ENCODE measurements at places on chromosomes 3 and 15. TPM values are rescaled to one million over a fixed set of nuclear protein-coding genes. Genes with fewer than 3 reads are reported as not detected.
A peak's percentile ranks its signal among the peaks of the same experiment; 100 is the strongest.

DNA sequence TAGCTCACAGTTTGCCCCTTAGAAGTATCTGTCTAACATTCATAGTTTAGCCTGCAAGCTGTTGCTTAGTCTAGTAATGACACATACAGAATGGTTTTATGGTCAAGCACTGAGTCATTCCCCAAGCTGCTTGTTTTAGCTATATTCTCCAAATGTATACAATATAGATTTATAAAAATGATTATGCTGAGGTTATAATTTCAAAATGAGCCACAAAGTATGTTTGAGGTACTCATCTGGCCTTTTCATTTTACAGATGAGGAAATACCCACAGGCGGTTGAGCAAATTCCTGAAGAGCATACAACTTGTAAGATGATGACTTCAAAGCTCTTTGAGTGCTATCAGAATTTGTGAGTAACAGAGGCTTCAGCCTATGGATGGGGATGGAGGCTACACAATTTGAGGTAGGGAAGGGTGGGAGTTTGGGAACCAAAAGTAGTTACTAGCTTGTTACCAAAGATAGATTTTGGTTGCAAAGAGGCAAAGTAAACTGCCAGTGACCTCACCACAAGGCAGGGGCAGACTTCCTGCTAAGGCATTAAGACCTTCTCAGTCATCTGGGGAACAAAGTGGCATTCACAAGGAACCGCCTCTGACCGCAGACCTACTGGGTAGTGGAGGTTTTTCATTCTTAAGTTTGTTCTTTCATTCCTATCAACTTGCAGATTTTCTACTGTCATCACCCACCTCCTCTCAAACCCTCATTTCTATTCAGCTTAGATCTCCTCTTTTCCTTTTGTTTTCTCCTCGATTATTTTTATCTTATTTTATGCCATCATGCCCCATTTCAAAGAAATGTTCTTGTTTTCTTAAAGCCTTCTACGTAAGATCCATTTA is 257.2 kb upstream of the NECTIN3 start:
- H3K4me3 ChIP-seq, result no peak overlapping the region
- no peaks in the 10 kb centered on the region for H3K4me1 ChIP-seq
- no peak overlapping the region for H3K27ac ChIP-seq
- no peak for DNase-seq
- H3K36me3 ChIP-seq, result no peaks in the 10 kb centered on the region

- peaks cover 23% of the 10 kb centered on the region for H3K36me3 ChIP-seq
- H3K4me1 ChIP-seq, result peaks cover 62% of the 10 kb centered on the region
- H3K27me3 ChIP-seq, result no peaks in the 10 kb centered on the region
- peak; percentile 94 for DNase-seq
- peak overlapping the region; percentile 98 for H3K27ac ChIP-seq
These were observed 7.7 kb downstream of the BCL6 start for GRCh38 chr3:187737368-187738070.

Gene AADACL2
- total RNA-seq, result not detected

Gene ZIC1
- total RNA-seq, result not detected

GRCh38 chr3:10527295-10528001 is 22.1 kb upstream of the ATP2B2 start:
- H3K4me3 ChIP-seq, result no peak overlapping the region
- no peak overlapping the region for H3K27ac ChIP-seq
- H3K36me3 ChIP-seq, result no peaks in the 10 kb centered on the region
- no peak for DNase-seq
- no peaks in the 10 kb centered on the region for H3K27me3 ChIP-seq

GRCh38 chr3:183870563-183870962 is 14.1 kb downstream of the PARL start:
- no peak overlapping the region for H3K27ac ChIP-seq
- H3K36me3 ChIP-seq, result peaks cover 22% of the 10 kb centered on the region
- peaks cover 4% of the 10 kb centered on the region for H3K4me1 ChIP-seq
- DNase-seq, result no peak
- H3K4me3 ChIP-seq, result no peak overlapping the region
- no peaks in the 10 kb centered on the region for H3K27me3 ChIP-seq

GRCh38 chr3:55458181-55458790 is 28.8 kb downstream of the WNT5A start:
- H3K36me3 ChIP-seq, result no peaks in the 10 kb centered on the region
- DNase-seq, result no peak
- H3K4me3 ChIP-seq, result no peak overlapping the region
- H3K27me3 ChIP-seq, result no peaks in the 10 kb centered on the region
- no peak overlapping the region for H3K27ac ChIP-seq

DNA sequence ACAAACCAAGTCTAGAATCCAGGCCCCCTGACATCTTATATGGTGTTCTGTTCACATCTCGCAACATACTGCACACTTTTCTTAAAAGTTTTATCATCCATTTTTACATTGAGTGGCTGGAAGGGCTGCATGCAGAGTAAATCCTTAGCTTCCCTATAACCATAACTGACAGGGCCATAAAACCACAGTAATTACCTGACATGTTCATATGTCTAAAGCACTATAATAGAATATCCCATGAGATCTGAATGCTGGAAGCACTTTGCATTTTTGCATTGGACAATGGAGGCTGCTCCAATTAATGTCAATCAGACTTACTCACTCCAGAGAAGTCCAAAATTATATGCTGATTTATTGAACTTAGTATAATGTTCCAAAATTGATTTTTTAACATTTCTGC is 86.6 kb upstream of the HES1 start:
- no peaks in the 10 kb centered on the region for H3K36me3 ChIP-seq
- no peak overlapping the region for H3K27ac ChIP-seq
- DNase-seq, result no peak
- no peaks in the 10 kb centered on the region for H3K27me3 ChIP-seq
- H3K4me1 ChIP-seq, result peaks cover 11% of the 10 kb centered on the region

DNA sequence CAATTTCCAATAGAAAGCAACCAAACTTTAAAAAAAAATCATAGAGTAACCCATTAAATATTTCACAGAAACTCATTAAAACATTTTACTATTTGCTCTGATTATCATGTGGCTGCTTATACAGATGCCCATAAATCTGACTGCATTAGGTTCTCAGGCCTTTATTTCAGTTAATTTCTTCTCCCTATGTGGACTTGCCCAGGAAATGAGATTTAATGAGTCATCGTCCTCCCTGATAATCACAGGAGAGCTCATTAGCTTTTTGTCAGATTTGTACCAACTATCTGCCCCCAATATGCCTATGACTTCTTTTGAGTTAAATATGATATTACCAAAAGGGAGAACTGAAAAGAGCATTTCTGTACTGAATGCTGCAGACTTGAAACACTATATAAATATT is 168.0 kb downstream of the FOXB1 start:
- no peak overlapping the region for H3K4me3 ChIP-seq
- no peaks in the 10 kb centered on the region for H3K36me3 ChIP-seq
- DNase-seq, result no peak
- H3K4me1 ChIP-seq, result no peaks in the 10 kb centered on the region

- DNase-seq, result no peak
- peaks cover 24% of the 10 kb centered on the region for H3K36me3 ChIP-seq
- H3K4me1 ChIP-seq, result peaks cover 73% of the 10 kb centered on the region
- H3K27me3 ChIP-seq, result no peaks in the 10 kb centered on the region
- H3K27ac ChIP-seq, result no peak overlapping the region
These were observed 18.5 kb downstream of the TNK2 start for GRCh38 chr3:195889870-195890295.

- no peak overlapping the region for H3K4me3 ChIP-seq
- H3K4me1 ChIP-seq, result peaks cover 2% of the 10 kb centered on the region
- no peak overlapping the region for H3K27ac ChIP-seq
These were observed 257.1 kb downstream of the MAGI1 start for GRCh38 chr3:65781594-65781993.

- no peaks in the 10 kb centered on the region for H3K27me3 ChIP-seq
- peaks cover 23% of the 10 kb centered on the region for H3K4me1 ChIP-seq
- H3K36me3 ChIP-seq, result no peaks in the 10 kb centered on the region
- no peak overlapping the region for H3K4me3 ChIP-seq
- no peak for DNase-seq
These were observed 155.7 kb downstream of the RAB11A start for GRCh38 chr15:66025015-66025452.

Gene LRRC49
- 10.4 TPM for total RNA-seq

DNA sequence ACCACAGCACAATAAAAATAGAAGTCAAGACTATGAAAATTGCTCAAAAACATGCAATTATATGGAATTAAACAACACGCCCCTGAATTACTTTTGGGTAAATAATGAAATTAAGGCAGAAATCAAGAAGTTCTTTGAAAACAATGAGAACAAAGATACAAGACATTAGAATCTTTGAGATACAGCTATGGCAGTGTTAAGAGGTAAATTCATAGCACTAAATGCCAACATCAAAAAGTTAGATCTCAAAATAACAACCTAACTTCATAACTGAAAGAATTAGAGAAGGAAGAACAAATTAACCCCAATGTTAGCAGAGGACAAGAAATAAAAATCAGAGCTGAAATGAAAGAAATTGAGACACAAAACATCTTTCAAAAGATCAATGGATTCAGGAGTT is 86.6 kb upstream of the UBP1 start:
- no peaks in the 10 kb centered on the region for H3K4me1 ChIP-seq
- H3K27me3 ChIP-seq, result no peaks in the 10 kb centered on the region
- H3K36me3 ChIP-seq, result no peaks in the 10 kb centered on the region
- DNase-seq, result no peak

Gene NR2E3
- total RNA-seq, result not detected

Gene HDC
- 3.6 TPM for total RNA-seq

Gene ERICH6
- total RNA-seq, result not detected

Gene ISL2
- 3.3 TPM for total RNA-seq
